ENCODE measurements at places on chromosomes 12 and 14. TPM values are rescaled to one million over a fixed set of nuclear protein-coding genes. Genes with fewer than 3 reads are reported as not detected.

DNA sequence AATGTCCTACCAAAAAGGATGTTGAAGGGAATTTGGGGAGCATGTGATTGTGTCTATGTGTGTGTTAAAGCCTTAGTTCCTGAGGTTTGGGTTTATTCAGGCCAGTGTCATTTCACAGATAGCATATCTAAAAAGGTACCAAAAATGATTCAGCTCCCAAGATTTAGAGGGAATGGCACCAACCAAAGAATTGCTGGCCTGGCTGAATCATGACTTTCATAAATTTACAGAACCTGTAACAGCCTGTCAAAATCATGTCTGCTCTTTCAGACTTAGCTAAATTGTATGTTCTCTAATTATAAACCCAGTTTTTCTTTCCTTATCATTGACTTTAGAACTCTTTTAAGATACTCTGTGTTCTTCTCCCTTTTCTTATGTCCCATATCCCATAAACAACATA is 231.5 kb downstream of the NUBPL start:
- DNase-seq: no peak
- no peaks in the 10 kb centered on the region for H3K27me3 ChIP-seq
- H3K4me3 ChIP-seq: no peak overlapping the region
- no peaks in the 10 kb centered on the region for H3K36me3 ChIP-seq

GRCh38 chr14:35112641-35113040 is 9.1 kb downstream of the PPP2R3C start:
- DNase-seq: no peak
- H3K27ac ChIP-seq: no peak overlapping the region
- no peak overlapping the region for H3K4me3 ChIP-seq
- H3K36me3 ChIP-seq: no peaks in the 10 kb centered on the region

DNA sequence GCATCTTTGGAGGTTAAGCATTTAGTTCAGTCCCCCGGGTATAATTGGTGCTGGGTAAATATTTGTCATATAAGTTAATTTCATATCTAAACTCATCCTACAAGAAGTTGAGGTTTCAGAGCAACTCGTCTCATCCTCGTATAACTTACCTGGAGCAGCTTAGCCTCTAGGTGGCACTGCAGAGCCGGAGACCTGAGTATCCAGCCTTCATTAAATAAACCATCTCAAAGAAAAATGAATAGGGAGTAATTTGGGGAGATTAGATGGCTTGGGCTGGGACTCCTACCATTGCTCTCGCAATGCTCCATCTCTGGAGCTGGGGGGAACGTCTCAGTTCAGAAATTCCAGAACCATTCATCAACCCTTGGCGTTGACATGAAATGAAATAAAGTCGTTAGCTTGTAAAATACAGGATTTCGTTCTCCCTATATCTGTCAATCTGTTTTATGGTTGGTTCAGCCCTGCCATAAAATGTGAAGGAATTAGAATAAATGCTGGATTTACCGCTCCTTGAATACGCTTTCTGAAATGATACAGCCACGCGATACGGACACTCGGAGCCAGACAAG is 122.9 kb upstream of the TMEM132D start:
- H3K36me3 ChIP-seq: no peaks in the 10 kb centered on the region
- H3K4me1 ChIP-seq: no peaks in the 10 kb centered on the region
- peaks cover 26% of the 10 kb centered on the region for H3K27me3 ChIP-seq
- DNase-seq: peak; percentile 28

- H3K27ac ChIP-seq: no peak overlapping the region
- no peaks in the 10 kb centered on the region for H3K36me3 ChIP-seq
- peaks cover 5% of the 10 kb centered on the region for H3K4me1 ChIP-seq
- H3K4me3 ChIP-seq: no peak overlapping the region
- no peak for DNase-seq
- no peaks in the 10 kb centered on the region for H3K27me3 ChIP-seq
Measured at GRCh38 chr12:65673732-65674131, 150.6 kb upstream of the HMGA2 start.

PSEN1 gene
- total RNA-seq: 33.5 TPM

PPP1R1A gene
- total RNA-seq: not detected

GPR137C gene
- 1.2 TPM for total RNA-seq

All from PC-9 (cell line).